Caudate nucleus (tissue), 63 donors: ENCODE measurements at places on chromosomes 6 and 20.

- no peak for DNase-seq
These were observed 260.5 kb upstream of the MARCKS start for GRCh38 chr6:113596387-113597230.

DNA sequence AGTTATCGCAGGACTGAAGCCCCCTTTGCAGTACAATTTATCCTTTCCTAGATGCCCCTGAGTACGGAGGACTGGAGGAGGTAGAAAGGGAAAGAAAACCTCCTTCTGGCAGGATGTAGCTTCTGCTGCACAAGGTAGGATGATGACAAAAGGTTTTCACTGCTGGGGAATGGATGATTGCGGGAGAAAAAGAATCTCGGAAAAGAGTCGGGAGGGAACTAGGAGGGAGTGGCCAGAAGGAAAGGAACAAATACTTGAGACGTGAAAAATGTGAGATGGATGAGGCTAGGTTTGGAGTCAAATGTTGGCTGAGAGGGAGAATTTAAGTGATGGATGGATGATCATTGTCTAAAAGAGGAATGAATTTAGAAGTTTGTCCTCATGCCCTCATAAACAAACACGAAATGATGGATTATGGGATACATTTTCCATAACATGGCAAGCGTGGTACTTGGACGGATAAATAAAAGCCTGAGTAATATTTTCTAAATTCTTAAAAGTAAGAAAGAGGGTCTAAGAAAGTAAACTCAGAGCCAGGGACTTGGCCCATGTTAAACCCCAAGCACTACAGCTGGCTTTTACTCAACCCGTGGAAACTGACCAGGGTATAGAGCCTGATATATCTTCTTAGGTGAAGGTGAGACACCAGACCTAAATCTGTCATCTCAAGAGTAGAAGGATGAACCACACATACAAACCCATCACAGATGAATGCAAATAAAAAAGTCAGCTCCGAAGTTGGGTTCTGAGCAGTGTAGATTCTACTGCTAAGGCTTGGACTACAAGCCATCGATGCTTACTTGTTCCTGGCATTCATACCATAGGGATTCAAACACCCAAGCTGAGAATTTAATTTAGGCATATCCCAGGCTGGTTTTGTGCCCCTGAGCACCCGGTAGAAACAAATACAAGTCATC is 72.4 kb downstream of the HFE start:
- DNase-seq: no peak

- no peak for DNase-seq
These were observed 589.3 kb downstream of the TFAP2A start for GRCh38 chr6:9825526-9825925.

DNA sequence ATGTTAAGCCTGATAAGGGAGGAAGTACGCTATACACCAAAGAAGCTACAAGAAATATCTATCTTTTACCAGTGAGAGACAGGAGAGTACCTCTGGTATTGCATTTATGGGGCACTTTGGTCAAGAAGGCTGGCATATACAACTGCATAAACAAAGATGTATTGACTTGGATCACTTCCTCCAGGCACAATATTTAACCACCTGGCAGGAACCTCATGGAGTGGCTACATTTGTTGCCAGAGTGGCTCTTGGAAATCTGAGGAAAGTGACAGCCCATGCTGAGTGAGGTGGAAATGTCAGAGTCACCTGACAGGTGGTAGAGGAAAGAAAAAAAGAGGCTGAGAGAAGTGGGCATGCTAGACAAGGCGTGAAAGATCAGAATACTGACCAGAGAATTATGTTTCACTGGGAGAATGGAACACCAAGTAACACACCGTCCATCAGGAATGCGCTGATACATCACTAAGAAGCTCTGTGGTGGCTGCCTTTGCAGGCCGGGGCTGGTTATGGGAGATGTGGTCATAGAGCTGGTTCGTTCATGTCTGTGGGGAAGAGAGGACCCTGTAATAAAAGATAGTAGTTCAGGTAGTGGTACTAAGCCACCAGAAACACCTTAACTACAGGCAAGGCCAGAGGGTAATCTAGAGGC is 61.4 kb upstream of the UFL1 start:
- DNase-seq: no peak

GRCh38 chr6:147244832-147245231 is 40.6 kb downstream of the STXBP5 start:
- no peak for DNase-seq

DNA sequence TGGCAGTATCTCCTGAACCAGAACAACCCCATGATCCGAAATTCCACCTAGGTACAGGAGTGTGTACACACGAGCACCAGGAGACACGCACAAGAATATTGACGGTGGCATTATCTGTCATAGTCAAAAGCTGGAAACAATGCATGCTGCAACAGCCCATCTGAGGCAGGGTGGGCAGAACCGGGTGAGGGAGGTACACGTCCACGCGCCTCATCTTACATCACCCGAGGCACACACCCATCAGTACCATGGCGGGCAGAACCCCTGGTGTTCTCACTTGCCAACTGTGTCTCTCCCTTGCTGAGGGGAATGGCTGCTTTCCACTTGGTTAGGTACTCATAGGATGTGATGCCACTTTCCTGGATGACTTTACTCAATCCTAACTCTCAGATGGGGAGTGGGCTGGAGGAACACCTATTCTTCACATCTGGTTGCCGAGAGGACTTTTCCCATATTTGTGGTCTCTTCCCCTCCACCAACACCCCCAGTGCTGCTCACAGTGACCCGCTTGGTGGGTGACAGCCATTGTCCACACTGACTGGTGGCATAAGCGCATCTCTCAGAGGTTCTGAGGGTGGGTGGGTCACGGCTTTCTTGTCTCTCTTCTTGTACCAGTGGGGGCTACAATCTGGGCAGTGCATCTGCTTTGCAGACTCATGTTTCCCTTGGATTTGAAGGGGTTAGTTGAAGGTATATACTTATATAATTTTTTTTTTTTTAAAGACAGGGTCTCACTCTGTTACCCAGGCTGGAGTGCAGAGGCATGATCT is 13.5 kb downstream of the PPP1R3G start:
- DNase-seq: no peak

- DNase-seq: no peak
These were observed 829.7 kb upstream of the CITED2 start for GRCh38 chr6:140204154-140204553.

DNA sequence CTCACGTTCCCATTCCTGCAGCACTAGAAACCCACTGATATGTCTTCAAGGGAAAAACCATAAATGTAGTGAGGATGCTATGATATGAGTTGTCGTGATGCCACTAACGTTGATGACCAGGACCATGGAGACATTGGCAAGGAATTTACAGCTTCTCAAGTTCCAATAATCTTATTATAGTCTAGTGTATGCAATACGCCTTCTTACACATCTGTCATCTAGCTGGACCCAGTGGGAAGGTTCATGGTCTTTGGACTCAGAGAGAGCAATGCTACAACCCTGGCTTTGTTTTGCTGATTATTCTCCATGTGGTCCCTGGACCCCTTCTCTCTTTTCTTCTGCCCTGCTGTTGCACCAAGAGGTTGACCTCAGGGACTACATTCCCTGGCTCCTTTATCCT is 76.0 kb upstream of the BMP2 start:
- no peak for DNase-seq

GRCh38 chr20:31920275-31920855 is 31.5 kb downstream of the PDRG1 start:
- DNase-seq: no peak

DNA sequence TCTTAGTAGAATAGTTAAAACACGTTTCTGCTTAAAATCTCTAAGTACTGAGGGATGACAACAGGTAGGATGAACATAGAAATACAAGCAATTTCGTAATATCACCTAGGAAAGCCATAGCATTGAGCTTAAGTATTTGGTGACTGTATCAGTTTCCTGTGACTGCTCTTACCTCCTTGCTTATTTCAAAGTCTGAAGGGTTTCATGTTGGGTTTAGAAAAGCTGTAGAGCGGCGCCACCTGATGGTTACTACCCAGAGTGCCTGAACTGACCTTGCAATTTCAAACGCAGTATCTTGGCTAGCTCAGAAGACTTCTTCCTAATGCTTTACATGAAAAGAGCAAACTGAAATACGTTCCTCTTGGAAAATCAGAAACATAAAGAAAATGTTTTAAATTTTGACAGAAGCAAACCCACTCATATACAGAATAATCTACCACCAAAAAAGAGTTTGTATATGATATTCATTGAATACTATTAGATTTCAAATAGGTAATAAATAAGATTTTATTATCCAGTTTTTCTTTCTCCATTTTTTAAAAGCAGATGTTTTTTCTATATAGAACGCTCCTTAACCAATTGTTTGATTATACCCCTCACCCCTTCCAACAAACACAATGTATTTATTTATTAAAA is 82.3 kb upstream of the RIPOR2 start:
- DNase-seq: no peak

DNA sequence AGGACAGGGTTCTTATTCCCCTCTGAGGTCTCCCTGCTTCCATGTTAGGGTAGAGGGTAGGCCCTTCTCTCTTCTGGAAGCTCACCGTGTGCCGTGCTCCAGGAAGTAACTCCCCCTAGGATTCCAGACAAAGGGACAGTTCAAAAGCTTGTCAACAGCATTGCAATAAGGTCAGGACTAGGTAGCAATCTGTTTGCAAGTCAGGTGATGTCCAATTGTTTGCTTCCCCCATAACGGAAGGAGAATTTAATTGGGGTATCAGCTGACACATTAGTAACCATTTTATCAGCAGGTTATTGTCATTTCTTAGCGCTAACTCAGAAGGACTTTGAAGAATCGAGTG is 41.9 kb downstream of the SYNJ2 start:
- DNase-seq: no peak

- no peak for DNase-seq
These were observed 90.1 kb downstream of the RSPH3 start for GRCh38 chr6:158909938-158910337.

GRCh38 chr6:106553440-106553839 is 75.9 kb downstream of the RTN4IP1 start:
- DNase-seq: no peak

DNA sequence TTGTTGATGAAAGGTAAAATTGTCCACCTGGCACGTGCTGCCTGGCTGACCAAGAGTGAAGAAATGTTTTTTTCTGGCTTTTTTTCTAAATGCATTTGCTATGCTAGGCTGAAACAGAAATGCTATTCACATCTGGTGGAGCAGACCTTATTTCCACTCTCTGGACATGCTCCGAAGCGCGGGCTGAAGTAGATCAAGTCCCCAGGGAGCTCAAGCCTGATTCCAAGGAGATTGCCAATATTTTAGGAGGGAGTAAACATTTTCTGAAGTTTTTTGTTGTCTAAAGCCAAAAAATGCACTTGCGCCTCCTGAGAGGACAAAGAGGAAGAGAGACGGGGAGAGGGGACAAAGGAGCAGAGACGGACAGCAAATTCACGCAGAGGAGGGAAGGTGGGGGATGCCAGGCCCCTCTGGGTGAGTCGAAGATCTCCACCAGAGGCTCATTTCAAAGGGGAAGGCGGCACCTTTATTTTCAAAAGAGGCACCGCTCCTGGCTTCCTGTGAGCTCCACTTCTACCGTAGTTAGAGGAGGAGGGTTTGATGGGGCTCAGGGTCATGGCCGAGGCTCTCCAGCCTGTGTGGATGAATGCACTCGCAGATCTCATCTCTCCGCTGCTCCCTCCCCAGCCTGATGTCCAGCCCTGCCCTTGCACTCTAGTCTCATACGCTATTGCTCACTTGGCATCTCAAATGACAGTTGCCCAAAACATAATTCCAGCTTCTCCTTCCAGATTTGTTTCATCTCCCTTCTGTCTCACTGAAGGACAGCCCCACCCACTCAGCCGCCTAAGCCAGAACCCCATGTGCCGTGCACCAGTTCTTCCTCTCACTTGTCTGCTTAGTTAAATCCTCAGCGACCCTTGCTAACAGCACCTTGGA is 23.1 kb upstream of the SMOC2 start:
- no peak for DNase-seq

DNA sequence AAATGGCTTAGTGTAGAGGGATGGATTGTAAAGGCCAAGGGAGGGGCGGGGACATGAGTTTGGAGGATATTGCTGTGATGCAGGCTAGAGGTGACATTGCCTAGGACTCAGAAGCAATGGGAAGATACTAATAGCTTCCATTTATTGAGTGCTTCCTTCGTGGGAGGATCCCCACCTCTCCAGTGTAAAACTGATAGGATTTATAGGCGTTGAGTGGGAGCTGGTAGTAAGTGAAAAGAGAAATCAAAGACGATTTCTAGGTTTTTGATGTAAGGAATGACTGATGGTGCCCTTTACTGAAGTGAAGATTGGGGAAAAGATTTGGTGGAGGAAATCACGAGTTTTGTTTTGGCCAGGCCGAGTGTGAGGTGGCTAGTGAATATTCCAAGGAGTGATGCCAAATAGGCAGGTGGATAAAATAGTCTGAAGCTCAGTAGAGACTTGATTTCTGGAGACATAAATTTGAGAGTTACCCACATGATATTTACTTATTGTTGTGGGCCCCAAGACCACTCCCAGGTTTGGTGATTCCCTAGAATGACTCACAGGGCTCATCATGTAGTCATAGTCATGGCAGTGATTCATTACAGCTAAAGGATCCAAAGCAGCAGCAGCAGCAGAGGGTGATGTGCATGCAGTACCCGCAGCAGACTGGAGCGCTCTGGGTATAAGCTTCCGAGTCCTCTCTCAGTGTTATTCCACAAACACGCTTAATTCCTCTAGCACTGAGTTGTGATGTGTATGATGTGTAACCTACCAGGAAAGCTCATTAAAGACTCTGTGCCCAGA is 10.2 kb downstream of the RPRD1B start:
- DNase-seq: no peak

- DNase-seq: no peak
These were observed 88.4 kb downstream of the ASXL1 start for GRCh38 chr20:32446301-32447100.

GRCh38 chr6:160505970-160506369 is 157.8 kb downstream of the SLC22A3 start:
- DNase-seq: no peak

- DNase-seq: no peak
These were observed 29.4 kb downstream of the ABHD12 start for GRCh38 chr20:25361287-25361683.

GRCh38 chr6:15058200-15059061 is 187.4 kb upstream of the JARID2 start:
- no peak for DNase-seq

DNA sequence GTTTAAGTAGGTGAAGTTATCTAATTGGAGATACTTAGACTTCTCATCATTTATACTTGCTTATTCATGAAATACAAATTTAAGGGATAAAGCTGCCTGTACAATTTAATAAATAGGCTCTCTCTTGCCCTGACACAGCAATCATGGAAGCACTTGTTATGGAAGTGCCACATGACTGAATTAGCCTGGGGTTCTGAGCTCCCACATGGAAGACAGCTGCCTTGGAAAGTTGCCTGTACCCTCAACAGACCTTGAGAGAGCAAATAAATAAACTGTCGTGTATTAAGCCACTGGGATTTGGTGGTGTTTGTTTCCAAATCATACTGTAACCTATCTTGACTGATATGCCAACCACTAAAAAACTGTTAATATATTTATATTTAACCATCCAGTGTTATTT is 87.0 kb upstream of the RSPO3 start:
- no peak for DNase-seq
